ENCODE measurements at places on chromosomes 1 and 21.

GRCh38 chr1:40980453-40981121 is 1.1 kb downstream of the CTPS1 start:
- DNase-seq: no peak

DNA sequence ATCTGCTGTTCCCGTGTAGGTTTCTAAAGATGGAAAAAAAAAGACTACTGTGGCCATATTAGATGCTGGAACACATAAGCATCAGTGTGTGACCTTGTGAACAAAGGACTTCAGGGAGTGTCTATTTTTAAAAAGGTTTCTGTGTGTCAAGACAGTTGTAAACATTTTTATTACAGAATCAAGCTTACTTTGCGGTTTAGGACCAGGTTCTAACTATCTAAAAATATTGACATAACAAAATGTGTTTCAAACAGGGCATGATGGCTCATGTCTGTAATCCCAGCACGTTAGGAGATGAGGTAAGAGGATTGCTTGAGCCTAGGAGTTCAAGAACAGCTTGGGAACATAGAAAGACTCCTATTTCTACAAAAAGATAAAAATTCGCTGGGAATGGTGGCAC is 7.1 kb upstream of the DDI2 start:
- DNase-seq: no peak

- DNase-seq: no peak
These were observed 25.2 kb upstream of the MAP3K7CL start for GRCh38 chr21:29105218-29105617.

DNA sequence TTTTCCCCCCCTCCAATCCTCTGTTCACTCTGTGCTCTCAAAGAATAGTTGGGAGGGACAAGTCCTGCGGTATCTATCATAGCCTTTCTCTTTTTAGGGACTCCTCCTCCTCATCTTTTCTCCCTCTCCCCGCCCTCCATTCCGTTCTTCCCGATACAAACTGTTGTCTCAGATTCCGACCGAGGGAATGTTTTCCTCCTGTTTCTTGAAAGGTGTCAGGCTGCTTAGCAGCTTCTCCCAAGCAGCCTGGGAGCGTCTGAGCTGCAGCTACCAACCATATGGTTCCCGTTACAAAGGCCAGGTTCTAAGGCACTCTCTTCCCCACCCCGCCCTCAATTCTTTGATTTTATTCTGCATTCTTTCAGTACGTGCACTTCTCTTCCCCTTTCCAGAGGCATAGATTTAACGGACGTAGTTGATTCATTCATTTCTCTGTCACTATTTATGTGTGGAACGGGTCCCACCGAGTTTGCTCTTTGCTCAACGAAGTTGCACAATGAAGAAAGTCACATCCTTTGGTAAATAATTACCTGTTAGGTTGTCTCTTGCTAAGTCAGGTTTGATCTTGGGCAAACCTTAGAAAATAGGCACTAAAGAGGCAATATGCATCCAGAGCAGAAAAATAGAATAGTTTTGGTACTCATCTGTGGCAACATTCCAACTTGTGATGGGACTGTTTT is 2.8 kb downstream of the ADGRL2 start:
- DNase-seq: no peak

- no peak for DNase-seq
These were observed 35.1 kb upstream of the SEC16B start for GRCh38 chr1:178004926-178005391.
